ENCODE measurements at places on chromosomes 6 and 20.

DNA sequence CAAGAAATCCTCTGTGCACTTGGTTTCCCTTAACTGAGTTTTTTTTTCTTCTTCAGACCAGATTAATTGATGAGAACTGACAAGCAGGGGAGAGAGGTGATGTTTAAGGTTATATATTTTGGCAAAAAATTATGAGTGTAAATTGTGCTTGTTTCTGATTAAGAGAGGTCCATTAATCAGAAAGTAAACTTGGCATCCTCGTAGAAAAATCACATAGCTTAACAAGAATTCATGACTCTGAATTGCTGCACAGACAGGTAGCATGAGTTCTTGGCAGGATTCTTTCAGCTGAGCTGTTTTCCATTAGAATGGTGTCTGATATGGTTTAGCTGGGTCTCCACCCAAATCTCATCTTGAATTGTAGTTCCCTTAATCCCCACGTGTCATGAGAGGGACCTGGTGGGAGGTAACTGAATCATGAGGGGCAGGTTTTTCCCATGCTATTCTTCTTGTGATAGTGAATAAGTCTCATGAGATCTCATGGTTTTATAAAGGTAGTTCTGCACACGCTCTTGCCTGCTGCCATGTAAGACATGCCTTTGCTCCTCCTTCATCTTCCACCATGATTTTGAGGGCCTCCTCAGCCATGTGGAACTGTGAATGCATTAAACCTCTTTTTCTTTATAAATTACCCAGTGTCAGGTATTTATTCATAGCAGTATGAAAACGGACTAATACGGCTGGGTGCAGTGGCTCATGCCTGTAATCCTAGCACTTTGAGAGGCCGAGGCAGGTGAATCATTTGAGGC lies 34.2 kb upstream of the DDR1 start:
- DNase-seq: no peak

DNA sequence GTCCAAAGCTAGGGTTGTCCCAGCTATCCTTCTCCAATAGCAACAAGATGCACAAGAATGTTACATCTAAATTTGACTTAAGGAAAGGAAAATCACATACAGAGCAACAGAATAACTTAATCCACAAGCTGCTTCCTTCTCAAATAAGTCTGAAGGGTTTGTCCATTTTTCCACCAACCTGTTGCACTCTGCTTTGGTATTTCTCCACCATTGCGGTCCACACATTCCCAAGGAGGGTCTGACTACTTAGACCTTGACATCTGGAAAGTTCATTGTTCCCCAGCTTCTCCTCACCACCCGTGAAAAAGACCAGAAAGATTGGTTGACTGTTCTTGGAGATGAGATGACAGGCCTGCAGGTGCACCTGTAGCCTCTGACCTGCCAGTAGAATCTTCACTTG lies 72.5 kb downstream of the PDSS2 start:
- no peak for DNase-seq

DNA sequence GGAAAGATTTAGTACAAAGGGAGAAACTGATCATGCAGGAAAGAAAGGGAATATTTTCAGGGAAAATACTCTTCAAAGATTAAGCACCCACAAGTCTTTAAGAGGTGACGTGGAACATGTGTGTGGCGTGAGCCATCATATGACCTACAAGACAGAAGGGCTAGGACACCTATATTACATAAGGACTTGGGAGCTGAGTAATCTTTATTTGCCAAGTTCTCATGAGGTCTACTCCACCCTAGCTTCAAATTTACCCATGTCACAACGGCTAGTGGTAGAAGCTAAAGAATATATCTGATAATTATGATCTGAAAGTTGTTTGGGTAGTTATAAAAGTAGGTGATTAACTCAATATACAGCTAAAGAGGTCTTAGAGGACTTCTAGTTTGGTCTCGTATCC lies 167.8 kb downstream of the GJA10 start:
- no peak for DNase-seq

GRCh38 chr6:124076336-124077048 lies 272.8 kb downstream of the NKAIN2 start:
- no peak for DNase-seq

DNA sequence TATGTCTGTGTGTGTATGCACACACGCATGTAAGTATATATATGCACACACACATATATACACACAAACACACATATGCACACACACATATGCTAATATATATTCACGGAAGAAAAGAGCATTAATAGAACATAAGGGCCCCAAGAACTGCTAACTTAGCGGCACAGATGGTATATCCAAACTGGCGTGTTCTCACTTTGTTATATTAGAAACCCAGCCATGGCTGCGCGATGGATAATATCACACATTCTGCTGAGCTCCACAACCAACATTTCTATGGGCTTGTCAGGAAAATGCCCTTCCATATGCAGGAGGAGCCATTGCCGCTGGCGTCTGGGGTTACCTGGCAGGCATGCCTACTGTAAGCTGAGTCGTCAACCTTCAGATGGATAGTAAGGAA lies 122.1 kb downstream of the TTLL2 start:
- DNase-seq: no peak

DNA sequence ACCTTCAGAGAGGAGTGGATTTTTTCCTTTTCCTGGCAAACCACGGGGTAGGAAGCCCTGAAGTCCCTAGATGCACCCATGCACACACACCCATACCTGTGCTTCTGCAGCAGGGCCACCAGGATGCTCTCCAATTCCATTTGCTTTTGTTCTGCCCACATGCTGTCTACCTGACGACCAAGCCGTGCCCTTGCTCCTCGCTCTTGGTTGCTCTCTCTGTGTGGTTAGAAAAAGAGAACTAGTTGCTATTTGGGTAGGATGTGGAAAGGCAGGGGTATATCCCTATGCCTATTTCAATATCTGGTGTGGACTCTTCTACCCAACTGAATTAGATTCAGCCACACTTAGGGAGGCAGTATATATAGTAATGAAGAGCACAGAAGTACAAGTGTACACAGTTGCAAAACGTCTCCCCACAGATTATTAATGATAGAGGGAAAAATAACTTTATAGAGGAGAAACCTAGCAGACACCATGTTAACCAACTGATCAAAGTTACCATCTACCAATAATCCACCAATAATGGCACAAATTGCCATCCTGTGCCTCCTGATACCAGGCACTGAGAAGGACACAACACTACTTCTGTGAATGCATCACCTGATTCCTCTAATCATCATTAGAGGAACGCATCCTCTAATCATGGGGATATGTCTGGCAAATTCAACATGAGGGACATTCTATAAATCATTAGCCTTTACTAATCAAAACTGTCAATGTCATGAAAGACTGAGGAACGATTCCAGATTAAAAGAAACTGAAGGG lies 7.3 kb downstream of the GHRH start:
- DNase-seq: no peak

GRCh38 chr6:27651371-27651732 lies 178.4 kb upstream of the ZNF184 start:
- no peak for DNase-seq

GRCh38 chr20:1625083-1625690 lies 5.4 kb upstream of the SIRPB1 start:
- no peak for DNase-seq

GRCh38 chr20:21167261-21167660 lies 41.4 kb downstream of the KIZ start:
- DNase-seq: no peak

DNA sequence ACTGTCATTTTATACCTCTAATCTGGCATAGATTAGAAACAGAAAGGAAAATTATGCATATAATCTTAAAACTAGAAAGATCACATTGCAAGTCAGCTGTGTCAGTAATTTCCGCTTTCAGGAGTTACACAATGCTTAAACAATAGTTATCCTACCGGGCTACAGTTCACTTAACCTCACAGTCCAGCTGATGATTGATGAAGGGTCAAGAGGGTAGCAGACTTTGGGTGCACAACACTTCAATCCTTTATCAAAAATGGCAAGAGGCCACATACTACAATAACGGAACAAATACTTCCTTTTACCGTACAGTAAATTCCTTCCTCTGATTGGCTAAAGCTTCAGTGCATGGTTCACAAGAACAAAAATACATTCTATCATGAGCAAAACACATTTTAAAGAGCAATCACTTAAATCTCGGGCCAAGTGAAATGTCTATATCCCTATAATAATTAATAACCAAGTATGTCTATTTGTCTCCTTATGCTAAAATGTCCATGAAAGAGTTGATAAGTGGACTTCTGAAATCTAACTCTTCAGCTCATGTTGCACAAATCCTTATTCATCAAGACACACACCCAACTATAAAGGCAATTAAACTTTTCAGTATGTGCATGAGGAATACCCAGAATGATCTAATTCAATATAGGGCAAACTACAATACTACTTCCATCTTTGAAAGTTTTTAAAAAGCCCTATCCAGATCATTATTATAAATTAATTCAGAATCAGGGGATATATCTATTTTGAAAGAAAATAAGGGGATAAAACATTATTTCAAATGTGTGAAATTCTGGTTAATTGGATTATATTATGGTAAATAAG lies 76.8 kb downstream of the HIVEP2 start:
- DNase-seq: no peak

DNA sequence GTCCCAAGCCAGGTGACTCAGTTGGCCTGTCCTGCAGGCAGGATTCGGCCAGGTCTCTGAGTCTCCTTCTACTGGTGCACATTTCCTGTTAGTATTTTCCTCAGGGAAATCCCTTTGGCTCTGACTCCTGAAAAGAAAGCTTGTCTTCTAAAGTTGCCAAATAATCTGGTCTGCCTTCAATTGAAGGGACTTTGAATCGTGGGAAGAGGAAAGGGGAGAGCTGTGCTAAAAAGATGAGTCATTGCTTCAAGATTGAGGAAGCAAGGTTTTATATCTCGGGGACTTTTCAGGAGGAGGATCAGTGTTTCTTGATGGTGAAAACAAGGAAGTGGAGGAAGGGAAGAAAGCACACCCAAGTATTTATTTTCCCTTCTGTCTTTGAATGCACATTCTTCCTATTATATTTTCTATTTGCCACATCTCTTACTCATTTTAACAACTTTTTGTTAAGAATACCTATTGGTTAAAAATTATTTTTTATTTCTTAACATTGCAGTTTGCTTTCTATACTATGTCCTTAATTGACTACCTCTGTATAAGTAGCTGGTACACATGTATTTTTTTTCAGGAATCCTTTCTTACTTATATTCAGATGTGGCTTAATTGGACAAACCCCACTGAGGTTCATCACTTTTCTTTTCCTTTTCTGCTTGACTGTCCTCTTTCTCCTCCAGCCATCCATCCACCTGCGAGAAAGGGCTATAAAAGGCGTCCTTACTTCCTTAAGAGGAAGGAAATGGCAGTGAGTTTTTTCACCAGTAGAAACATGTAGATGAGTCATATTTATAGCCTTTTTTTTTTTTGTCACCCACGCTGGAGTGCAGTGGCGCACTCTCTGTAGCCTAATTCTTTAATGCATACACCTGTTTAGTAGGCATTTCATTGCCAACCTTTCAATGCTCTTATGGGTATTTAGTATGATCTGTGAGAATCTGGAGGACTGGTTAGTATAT lies 15.0 kb upstream of the IFNGR1 start:
- no peak for DNase-seq

Data from CD4-positive, alpha-beta T cell treated with Interferon gamma for 1 hour (primary cell).